ENCODE measurements at places on chromosomes 16 and 17.

DNA sequence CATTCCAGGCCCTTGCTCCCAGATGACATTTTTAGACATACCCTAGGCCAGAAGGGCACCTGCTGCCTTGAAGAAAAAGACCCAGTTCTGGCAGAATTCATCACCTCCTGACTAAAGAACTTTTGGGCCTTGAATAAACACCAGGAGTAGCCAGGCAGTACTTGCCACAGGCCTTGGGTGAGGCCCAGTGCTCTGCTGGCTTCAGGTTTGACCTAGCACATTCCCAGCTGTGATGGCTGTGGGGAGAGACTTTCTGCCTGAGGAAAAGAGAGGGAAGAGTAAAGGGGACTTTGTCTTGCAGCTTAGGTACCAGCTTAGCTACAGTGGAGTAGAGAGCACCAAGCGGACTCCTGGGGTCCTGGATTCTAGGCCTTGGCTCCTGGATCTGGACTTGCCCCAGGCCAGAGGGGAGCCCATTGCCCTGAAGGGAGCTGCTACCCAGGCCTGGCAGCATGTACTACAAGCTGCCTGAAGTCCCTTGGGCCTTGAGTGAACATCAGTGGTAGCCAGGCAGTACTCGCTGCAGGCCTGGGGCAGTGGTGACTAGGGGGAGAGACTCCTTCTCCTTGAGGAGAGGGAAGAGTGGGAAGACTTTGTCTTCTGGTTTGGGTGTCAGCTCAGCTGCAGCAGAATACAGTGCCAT is 44.3 kb downstream of the ABCA8 start:
- DNase-seq = no peak

DNA sequence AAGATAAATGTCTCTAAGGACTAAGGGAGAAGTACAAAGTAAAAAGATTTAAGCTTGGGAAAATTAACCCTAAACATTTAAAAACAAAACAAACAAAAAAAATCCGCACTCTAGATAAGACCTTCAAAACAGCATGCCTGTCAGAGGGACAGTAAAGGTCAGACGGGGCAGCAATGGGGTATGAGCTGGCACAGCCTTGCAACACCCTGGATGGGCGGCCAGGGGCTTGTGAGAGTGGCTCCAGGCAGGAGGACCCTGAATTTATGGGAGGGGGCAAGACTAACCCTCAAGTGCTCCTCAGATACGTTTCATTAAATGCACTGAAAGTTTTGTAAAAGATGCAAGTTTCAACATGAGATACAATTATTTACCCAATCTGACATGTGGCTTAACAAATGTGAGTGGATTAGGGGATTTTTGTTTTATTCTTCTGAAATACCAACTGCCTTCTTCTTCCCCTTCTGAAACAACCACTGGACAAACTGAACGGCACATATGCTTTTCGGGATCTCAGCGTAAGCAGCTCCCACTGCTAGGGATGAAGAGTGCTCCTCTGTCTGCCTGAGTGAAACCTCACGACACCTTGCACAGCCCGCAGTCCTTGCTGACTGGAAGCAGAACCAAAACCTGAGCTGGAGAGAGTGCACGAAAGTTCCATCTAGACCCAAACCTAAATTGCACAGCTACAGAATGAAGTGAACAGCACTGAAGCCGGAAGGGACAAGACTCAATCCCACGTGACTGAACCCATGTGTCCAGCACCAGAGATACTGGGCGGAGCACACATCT is 128.4 kb downstream of the ANKRD11 start:
- no peak for DNase-seq

DNA sequence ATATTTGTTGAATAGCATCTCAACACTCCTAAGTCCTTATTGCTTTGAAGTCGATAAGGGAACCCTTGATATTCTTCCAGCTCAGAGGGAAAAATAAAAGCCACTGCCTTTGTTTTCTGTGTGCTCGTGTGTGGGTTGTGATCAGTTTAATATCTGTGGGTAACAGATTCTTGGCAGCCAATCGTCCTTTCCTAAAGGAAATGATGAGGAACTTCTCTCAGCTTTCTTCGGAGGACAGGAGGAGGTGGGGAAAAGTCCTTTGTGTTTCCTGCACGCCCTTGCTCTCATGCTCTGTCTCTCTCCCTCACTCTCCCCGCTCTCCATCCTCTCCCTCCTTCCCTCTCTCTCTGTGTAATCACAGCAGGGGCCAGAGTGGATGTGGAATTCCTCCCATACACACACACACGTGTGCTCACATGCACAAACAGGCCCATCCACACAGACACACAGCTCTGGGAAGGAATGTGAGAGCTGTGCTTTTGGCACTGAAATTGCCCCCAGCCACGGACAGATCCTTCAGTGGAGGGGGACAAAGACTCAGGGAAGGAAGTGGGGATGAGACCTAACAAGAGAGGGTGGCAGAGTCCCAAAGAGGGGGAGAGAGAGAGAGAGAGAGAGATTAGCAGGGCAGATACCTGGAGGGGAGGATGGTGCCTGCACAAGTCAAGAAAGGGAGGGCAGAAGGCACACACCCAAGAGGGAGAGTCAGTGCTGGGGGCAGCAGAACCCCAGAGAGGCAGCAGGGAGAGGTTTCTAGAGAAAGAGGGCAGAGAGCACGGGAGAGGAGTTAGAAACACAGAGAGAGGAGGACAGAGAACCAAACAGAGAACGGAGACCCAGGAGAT is 83.5 kb upstream of the PLCG2 start:
- DNase-seq = no peak

- DNase-seq = no peak
Measured at GRCh38 chr17:49752508-49752907, 11.4 kb downstream of the FAM117A start.

- DNase-seq = no peak
Measured at GRCh38 chr16:17850581-17851250, 380.0 kb upstream of the XYLT1 start.
